ENCODE measurements at places on chromosomes 2 and 18.

- no peak for DNase-seq
Observed at GRCh38 chr18:923144-923866, 18.6 kb downstream of the ADCYAP1 start.

- DNase-seq, result no peak
Observed at GRCh38 chr2:218257390-218257981, 3.3 kb upstream of the GPBAR1 start.

DNA sequence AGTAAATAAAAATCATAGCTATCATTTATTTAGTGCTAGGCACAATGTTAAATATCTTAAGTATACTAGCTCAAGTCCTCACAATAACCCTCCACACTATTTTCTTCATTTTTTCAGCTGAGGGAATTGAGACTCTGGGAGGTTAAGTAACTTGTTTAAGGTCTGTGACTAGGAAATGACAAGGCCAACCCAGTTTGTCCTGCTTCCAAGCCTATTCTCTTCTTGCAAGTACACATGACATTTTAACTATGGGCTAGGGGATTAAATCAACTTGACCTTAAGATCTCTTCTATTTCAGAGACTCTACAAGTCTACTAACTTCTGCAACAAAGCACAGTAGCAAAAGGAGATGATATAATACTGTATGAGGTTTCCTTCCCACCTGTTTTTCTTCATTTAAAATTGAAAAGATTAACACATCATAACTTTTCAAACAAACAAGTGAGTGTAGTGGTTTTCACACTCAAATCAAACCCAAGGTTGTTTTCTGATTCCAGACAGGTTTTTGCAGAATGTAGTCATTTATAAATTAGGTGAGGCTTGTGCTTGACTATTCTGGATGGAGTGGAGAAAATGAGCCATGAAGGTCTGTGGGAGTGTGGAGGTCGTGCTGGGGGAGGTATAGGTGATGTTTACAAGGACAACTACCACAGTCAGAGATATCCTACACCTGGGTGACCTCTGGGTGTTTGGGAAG is 57.0 kb downstream of the CD28 start:
- no peak for DNase-seq

- DNase-seq, result no peak
Observed at GRCh38 chr2:516944-517343, 160.3 kb downstream of the TMEM18 start.

- DNase-seq, result no peak
Observed at GRCh38 chr2:231933916-231934401, 7.8 kb upstream of the NPPC start.

DNA sequence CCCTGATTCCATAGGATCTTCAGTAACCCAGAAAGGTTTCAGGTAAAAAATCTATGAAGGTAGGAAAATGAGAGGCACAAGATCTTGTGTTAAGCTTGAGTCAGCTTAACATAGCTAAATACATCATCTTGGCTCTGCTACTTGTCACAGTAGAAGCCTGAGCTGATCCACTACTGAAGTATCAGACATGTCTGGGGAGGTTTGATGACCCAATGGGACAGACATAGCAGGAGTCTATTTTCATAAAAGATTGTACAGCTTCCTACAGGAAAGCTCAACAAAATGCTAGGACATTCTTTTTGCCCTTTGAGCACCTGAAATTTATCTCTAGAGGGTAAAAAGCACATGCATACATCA is 84.3 kb upstream of the FSHR start:
- no peak for DNase-seq

DNA sequence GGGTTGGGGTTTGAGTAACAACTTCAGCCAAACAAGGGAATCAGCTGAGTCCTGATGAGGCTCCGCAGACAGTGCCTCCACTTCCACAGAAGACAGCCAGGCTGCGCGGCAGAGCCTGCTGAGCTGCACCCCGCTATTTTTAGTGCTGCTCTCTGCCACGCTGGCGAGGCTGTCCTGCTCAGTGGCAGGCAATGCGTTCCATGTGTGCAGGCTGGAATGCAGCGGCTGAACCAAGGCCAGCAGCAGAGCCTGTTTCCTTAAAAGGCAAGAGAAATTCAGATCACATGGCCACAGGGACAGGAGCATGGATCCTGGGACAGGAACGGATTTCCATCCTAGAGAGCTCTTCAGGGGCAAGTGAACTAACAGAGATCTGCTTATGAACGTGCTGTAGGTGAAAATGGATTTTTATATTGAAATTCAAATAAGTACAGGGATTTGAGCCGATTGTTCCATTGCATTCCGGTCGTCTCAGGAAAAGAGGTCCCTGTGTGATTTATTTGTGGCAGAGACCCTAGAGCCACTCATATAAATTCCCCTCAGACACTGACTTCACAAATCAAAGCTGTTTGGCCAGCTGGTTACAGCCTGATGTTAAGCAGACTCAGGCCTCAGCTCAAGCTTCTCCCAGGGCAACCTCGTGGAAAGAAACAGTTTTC is 98.7 kb downstream of the COL6A3 start:
- peak; percentile 97 for DNase-seq

- DNase-seq, result peak; percentile 56
Observed at GRCh38 chr2:222318026-222318711, 19.4 kb upstream of the PAX3 start.

DNA sequence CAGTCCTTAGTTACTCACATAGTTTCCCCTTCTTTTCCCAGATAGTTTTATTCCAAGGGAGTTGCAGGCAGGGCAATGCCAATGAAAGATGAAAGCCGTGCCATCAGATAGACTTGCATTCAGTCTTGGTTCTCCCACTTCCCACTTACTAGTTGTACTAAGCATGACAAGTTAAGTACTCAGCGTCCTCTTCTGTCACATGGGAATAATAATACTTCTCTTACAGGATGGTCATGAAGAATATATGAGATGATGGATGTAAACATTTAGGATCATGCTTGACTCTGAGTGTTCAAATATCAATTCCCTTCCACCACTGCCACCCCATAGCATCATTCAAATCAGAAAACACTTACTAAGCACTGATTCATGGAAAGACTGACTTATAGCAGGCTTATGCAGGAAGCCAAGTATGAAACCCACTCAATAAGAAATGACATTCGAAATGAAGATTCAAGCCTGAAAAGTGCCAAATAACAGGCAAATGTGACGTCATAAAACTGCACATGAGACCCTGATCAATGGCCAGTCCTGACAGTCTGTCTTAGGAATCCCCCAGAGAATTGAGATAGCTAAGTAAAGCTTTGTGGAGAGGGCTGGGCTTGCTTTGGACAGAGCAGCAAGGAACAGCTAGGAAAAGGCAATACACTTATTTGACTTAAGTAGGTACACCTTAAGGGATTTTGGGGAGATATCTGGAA is 11.1 kb upstream of the EVA1A start:
- DNase-seq, result peak; percentile 39

DNA sequence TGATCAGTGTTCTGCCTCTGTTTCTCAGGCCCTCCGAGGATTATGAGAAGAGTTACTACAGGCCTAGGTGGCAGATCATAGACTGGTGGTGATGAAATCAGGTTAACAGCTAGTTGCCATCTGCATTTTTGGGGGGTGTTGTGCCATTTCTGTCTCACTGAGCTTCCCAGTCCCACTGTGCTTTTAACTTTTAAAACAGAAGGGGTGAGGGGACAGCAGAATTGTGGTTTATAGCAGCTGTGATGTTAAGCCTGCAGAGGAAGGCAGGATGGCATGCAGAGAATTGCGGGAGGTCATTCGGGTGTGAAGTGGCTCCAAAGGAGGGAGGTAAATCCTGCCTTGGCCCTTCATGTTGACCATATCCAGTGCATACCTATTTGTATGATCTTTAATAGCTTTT is 5.0 kb downstream of the CAB39 start:
- peak; percentile 29 for DNase-seq

GRCh38 chr18:8196238-8196637 is 413.0 kb upstream of the RAB12 start:
- DNase-seq, result no peak

- DNase-seq, result no peak
Observed at GRCh38 chr2:240898108-240898730, 2.3 kb upstream of the MAB21L4 start.

- DNase-seq, result no peak
Observed at GRCh38 chr2:70369082-70369481, 67.2 kb upstream of the FAM136A start.

- peak; percentile 74 for DNase-seq
Observed at GRCh38 chr2:237421542-237422116, 7.7 kb upstream of the COL6A3 start.

DNA sequence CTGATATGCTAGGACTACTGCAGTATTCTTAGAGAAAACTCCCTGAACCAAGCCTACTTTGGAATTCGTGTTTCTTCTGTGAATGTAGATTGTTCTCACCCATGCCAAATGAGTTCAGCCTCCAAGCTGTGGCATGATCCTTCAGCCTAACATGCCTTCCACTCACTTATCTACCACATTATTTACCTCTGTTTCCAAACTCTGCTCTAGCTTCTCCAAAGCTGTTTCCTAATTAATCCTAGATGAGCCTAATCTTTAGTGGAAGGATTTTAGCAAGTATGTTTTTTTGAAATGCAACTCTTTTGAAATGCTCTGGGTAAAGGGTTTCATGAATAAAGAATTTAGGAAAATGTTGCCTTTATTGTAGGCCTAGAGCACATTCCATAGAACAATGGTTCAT is 152.9 kb upstream of the MMADHC start:
- DNase-seq, result no peak

GRCh38 chr2:109447251-109447661 is 166.5 kb downstream of the SEPTIN10 start:
- peak; percentile 95 for DNase-seq

GRCh38 chr18:63191413-63191812 is 128.2 kb downstream of the BCL2 start:
- DNase-seq, result no peak

DNA sequence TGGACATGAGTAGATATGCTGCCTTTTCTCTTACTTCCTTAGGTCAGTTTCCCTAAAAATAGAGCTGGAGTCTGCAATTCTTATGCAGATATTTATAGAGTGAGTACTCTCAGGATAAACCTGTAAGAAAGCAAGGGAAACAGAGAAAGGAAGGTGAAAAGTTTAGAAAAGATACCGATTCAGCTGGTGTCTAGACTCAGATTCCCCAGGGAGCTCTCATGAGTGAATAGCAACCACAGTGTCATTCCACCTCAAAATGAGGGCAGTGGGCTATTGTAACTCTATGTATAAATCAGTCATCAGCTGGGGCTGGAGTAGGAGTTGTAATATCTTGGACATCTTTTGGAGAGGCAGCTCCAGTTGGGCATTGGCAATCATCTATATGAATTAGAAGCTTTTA is 1485.1 kb upstream of the TMEFF2 start:
- peak; percentile 4 for DNase-seq

DNA sequence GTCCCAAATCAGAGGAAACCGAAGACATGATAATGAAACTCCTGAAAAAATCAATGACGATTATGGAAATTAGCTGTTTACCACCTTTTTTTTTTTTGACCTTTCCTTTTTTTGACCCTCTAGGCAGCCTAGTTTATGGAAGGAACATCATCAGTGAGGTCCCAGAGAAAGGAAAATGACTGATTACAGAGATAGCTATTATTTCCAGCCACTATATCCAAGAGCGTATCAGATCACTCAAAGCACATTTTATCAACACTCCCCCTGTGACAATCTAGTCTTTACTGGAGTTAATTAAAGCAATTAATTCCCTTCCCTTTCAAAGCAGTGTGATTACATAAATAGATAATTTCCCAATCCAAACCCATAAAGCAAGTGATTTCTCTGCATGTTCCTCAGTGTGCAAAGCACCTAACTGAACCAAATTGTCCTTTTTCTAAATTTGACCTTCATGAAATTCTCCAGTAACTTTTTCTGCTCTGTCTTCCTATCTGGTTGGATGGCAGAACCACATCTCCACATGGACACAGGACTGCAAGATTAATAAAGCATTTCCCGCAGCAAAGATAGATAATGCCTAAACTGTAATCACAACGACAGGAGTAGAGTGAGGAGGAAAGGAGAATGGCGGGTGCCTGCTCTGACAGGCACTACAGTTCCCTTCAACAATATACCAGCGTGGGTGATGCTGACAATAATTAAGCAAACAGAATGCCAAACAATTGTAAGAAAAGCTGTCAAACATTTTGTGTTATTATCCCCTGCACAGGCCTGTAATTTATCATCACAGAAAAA is 194.4 kb downstream of the SLC8A1 start:
- no peak for DNase-seq
